Epithelial cell of proximal tubule (primary cell): ENCODE measurements at places on chromosomes 2 and 18.

- DNase-seq: no peak
Measured at GRCh38 chr18:75035928-75036327, 173.0 kb downstream of the PTGR3 start.

DNA sequence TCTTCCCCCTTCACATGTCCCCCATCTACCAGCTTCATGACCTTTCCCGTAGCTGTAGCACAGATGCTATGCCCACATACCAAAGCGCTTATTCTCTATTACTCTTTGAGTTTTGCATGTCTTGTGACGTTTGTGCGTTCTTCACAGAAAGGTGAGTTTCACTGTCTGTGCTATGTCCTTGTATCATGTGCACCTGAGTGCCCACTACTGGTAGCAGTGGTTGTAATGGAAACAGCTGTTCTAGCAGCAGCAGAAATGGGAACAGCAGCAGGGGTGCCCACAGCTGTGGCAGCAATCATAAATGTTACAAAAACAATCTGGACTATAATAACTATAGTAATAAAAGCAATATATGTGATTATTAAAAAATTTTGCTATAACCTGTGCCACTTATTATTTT, 127.1 kb downstream of the STK39 start:
- DNase-seq: no peak

DNA sequence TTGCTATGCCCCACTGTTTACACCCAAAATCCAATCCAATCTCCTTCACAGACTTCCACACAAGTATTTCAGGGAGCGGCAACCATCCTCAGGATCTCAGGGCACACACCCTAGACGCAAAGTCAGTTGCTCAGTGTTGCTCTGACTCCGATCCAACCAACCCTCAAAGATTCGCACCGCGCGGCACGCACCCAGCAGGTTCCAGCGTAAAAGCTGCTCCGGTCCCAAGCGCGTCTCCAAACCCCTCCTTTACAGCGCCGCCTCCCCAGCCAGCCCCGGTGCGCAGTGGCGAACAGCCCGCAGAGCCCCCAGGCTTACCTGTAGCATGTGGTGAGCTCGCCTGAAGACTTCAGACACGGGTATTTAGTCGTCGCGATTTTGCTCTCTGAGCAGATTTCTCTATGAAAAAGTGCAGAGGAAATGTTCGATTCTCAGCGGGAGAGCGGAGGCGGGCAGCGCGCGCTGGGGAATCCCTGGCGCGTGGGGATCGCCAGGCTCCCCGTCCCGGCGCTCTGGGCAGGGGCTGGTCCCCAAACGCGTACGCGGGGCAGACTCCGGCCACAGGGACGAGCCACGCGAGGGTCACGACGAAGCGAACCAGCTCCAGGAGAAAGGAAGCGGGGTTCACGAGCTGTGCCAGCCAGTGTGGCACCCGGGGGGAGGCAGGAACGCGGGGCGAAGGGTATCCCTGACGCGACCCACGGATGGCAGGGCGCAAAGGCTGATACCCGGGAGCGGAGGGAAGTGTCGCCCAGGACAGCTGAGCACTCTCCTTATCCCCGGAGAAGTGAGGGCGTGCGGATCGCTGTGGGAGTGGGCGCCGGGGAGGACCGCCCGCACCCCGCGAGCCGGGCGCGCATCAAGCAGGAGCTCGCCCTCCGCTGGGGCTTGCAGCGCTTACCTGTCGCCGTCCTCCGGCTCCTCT, 650 bp downstream of the CCBE1 start:
- no peak for DNase-seq

DNA sequence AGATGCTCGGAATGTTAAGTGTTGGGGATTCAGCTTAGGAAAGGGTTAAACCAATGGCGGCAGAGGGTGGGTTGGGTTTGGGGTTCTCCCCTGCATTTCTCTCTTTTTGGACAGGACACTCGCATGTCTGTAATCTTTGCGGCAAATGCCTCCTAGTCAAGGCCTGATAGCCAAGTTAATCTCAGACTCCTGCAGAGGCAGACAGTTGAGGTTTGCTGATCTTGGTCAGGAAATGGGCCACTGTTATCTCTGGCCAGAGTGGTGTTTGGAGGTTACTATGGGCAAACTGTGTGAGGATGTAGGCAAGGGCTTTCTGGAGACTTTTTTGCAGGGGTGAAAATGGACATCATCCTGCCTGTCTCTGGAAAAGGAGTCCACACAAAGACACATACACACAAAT, 188.8 kb downstream of the SETBP1 start:
- DNase-seq: no peak

DNA sequence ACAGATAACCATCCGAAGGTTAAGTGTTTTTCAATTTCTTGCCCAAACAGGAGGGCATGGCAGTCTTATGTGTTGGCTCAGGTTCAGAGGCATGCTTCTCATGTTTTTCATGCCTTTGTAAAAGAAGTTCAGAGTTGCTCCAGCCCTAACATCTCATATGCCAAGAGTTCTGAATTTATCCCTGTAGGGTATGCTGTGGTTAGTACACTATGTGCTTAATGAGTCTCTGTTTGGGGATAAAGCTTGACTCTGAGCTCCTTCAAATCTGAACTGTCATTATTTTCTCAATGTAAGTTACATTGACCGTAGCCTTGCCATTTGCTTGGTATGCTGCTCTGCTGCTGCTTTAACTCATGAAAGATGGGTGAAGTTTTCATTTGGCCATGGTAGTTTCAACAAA, 67.9 kb upstream of the PNPT1 start:
- DNase-seq: no peak
